CD4-positive, alpha-beta T cell treated with Interferon alpha-2 for 1 hour (primary cell): ENCODE measurements at places on chromosomes 6 and 20.

DNA sequence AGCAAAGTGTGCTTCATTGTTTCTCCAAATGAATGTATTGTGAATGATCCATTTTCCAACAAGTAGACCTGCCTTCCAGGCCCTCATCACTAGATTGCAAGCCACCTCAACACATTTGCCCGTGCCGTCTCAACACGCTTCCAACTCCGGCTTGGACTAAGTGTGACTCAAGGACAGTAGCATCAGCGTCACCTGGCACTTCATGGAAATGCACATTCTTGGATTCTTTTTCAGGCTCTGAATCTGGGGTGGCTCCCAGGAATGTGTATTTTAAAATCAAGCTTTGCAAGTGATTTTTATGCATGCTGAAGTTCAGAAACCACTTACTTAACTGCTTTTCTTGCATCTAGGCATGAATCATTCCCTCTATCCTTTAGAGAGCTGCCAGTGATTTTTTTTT lies 129.6 kb upstream of the EEF1E1 start:
- DNase-seq = no peak

DNA sequence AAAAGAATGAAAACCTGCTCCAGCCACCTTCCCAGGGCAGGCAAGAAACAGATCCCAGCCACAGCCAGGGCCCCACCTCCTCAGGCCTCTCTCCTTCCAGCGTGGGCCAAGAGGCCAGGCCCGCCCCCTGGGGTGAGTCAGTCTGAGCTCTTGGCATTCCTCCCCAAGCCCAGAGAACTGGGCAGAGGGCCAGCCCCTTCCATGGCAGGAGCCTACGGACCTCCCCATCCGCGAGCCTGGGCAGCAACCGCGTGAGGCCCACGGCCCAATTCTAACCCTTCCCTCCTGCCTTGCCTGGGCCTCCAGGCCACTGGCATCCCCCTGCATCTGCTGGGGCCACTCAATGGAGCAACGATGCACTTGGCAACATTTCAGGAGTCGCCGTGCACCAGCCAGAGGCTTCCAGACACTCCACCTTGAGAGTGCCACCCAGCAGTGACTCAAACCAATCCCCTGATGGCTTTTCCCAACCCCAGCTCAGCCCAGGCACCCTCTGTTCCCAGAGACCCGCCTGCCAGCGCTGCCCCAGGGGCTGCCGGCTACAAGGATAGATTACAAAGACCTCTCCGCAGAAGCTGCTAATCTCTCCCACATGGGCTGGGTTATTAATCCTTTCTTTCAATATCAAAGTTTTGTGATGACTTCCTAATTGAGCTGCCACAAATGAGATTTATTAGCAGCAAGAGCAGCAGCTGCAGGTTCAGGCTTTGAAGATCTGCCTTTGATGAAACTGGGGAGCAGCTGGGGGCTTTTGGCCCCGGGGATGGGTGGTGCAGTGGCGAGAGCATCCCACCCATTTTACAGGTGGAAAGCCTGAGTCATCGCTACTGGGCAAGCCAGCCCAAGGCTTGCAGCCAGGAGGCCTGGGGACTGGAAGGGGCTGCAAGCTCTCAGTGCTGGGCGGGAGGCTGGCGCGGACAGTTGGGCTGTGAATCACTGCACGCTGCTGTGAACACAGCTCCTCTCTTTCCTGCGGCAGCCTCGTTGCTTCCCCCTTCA lies 85.7 kb downstream of the NFATC2 start:
- no peak for DNase-seq

DNA sequence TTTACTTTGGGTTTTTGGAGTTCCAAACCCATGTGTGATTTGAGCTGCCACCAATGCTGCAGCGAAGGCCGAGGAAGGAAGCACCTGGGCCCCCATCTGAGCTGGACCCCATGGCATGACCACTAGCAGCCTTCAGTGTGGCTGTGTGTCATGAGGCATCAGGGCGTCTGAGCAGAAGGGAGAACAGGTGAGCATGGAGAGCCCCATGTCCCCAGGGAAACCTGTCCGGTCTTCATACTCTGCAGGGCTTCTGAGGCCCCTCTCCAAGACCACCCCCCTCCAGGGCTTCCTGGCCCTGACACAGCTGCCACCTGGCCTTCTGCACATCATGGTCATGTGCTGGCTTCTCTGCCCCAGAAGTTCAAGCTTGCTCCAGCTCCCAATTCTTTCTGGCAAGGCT lies 169.1 kb upstream of the CST7 start:
- no peak for DNase-seq

GRCh38 chr6:82270881-82271635 lies 23.5 kb upstream of the IBTK start:
- no peak for DNase-seq

GRCh38 chr20:43642548-43642947 lies 24.4 kb upstream of the MYBL2 start:
- no peak for DNase-seq
